ENCODE measurements at places on chromosomes 4 and X.

DNA sequence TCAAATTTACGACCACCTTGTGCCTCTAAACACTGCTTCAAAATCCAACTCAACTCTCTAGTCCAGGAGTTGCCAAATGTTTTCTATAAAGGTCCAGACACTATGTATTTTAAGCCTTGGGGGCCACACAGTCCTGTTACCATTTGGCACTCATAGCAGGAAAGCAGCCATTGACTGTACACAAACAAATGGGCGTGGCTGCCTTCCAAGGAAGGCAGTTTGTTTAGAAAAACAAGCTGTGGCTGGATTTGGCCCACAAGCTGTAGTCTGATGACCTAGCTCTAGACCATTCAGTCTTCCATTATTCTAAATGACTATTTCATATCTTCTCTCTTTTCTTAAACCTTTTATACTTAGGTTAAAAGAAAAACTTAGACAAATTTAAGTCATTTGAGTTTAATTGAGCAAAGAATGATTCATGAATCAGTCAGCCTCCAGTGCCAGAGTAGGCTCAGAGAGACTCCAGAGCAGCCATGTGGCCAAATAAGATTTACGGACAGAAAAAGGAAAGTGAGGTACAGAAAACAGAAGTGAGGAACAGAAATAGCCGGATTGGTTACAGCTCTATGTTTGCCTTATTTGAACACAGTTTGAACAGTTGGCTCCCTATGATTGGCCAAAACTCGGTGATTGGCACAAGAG, 825.8 kb upstream of the LCORL start:
- DNase-seq, result no peak

DNA sequence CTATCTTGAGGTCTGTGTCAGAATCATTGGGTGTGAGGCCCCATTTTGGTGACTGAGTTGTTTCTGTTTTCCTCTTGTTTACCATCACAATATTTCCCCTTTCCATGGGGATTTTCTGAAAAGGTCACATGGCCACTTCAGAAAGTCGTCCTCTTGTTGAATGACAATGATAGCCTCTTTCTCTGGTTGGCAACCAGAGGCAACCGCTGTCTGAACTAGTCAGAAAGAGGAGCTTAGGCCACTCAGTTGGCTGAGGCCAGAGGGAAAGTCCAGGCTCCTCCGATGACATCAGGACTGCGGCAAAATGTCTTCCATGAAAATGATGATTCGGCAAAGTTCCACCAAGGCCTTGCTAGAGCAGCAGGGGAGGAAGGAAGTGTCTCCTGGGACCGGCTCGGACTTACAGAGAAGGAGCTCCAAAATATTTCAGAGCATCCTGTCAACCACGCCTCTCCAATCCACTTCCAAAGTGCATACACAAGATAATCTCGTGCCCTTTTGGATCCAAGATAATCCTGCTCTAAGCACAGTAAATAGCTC, 19.1 kb upstream of the RBM47 start:
- no peak for DNase-seq

DNA sequence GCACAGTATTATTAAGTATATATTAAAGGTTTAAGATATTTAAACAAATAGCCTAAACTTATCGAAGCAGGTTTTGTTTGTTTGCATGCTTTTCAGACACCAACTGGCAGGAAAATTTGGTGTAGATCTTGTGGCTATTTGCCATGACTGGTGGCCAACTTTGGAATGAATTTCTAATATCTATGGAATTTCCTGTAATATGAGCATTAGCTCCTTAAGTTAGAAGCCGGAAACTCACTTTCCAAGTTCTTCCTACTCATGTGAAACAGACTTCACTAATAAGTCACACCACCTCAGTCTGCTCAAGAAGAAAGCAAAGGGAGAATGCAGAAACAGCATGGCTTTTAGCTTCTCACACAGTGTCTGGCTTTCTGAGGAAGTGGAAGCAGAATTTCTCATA, 563.9 kb downstream of the GRXCR1 start:
- DNase-seq, result no peak

- no peak for DNase-seq
Observed at GRCh38 chr4:6502147-6502546, 29.7 kb upstream of the PPP2R2C start.

DNA sequence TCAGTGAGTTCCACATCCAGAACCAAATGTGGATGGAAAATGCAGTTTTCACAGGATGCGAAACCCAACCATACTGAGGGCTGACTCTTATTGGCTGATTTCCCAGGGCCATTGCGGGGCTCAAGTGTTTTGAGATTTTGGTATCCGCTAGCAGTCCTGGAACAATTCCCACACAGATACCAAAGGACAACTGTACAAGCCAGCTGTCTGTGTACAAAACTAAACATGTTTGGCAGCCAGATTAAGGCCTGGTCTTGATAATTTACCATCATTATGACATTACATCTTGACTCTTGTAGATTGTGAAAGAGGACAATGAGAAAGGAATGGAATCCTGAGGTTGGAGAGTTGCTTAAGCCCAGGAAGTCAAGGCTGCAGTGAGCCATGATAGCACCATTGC, 121.9 kb downstream of the DKK2 start:
- no peak for DNase-seq

GRCh38 chr4:92328095-92328494, 24.3 kb downstream of the GRID2 start:
- no peak for DNase-seq

DNA sequence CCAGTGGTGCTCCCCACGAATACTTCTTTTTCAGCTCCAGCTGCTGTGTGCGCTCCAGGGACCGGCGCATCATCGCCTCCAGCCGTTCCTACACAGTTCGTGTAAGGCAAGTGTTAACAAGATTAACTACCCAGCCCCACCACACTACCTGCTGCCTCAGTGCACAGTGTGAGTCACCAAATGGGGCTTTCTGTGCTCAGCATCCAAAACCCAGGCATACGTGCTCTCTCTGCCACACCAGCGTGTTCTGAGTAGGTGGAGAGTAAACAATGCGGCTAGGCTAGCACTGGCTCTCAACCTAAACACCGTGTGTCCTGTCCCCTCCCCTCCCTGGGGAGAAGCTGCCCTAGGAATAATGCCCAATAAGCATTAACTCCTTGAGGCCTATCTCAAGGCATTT, 60.0 kb downstream of the MAP7D2 start:
- peak; percentile 10 for DNase-seq

GRCh38 chr4:110245577-110245976, 47.2 kb upstream of the ELOVL6 start:
- no peak for DNase-seq

All from NCI-H2227 treated with DMSO at 0.1 percent for 48 hours (cell line).